H4 (cell line): ENCODE measurements at places on chromosomes 4 and X.

- no peak for DNase-seq
Measured at GRCh38 chr4:38470735-38471262, 193.2 kb upstream of the KLF3 start.

- no peak for DNase-seq
Measured at GRCh38 chr4:119233750-119234149, 21.2 kb downstream of the USP53 start.

DNA sequence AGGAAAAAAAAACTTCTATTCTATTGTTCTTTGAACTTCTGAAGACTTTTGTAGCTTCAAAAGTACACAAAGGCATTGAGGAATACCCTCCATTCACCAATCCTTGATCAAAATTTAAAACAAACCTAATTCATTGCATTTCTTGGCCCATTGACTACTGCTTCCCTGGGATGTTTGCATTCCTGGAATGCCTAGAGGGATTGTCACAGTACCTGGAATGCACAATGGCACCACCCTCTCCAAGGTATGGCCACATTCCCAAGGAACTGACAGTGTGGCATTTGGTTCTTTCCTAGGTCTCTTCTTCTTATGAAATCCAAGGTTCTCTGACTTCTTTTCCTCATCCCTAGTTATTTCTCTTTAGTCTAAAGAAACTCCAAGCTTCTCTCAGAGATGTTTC is 600.7 kb downstream of the CCSER1 start:
- peak; percentile 7 for DNase-seq

- DNase-seq = peak; percentile 8
Measured at GRCh38 chr4:157300701-157301100, 80.2 kb downstream of the GRIA2 start.

GRCh38 chr4:58272311-58272710 is 1162.1 kb upstream of the IGFBP7 start:
- no peak for DNase-seq

- DNase-seq = no peak
Measured at GRCh38 chr4:79357365-79357764, 31.5 kb upstream of the NAA11 start.
